CD4-positive, alpha-beta T cell treated with Interferon gamma for 1 hour (primary cell): ENCODE measurements at places on chromosomes 5 and 9.

GRCh38 chr5:3310541-3311261 is 284.9 kb upstream of the IRX1 start:
- DNase-seq, result no peak

DNA sequence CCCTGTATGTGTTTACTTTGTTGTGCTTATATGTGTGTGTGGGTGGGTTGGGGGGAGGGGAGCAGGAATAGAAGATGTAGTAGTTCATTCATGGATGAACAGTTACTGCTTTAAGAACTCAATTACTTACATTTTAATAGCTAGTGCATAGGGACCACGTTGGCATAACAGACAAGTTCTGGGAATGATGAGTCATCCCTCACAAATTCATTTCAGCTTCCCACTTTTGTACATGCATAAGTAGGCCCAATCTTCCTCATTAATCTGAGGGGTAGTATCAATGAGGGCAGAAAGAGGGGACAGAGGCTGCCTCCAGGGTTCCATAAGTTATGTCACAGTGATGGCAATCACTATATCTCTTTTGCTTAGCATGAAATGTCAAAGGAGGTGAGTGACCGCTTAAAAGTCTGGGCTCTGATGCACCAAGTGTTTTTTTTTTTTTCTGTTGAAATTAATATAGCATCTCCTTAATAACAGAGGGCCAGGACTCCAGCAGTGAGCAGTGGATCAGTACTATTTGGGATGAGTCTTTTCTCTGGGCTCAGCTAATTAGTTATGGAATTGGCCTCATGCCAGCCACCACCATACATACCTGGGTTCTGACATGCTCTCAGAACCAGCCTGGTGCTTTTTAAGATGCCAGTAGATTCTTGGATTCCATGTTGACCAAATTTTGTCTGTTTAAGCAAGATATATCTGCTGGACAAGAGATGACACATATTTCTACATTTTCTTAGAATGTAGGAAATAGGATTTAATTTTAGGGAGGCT is 37.1 kb downstream of the PRDM6 start:
- DNase-seq, result no peak

GRCh38 chr5:74631081-74631953 is 9.2 kb downstream of the ENC1 start:
- peak; percentile 47 for DNase-seq

- no peak for DNase-seq
Observed at GRCh38 chr5:104053353-104053649, 490.7 kb upstream of the NUDT12 start.

DNA sequence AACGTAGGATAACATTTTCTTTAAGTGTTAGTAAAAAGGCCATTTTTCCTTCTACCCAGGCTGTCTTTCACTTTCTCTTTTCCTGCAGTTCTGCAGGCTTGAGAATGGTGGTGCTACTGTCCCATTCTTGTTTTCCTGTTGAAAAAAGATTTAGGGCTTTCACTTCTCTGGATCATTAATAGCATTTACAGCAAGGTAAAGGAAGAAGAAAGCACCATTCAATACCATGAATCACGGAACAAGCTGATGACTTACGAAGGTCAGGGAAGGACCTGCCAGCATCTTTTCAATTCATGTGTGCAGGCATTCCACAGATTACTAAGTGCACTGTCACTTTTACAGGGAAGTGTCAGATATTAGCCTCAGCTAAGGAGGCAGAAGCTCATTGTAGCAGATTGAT is 292.8 kb downstream of the YTHDC2 start:
- no peak for DNase-seq

- peak; percentile 46 for DNase-seq
Observed at GRCh38 chr9:121557581-121558447, 58.2 kb upstream of the GGTA1 start.

GRCh38 chr5:174504266-174504726 is 220.1 kb upstream of the MSX2 start:
- DNase-seq, result no peak

GRCh38 chr5:111743988-111744387 is 13.0 kb downstream of the NREP start:
- no peak for DNase-seq

DNA sequence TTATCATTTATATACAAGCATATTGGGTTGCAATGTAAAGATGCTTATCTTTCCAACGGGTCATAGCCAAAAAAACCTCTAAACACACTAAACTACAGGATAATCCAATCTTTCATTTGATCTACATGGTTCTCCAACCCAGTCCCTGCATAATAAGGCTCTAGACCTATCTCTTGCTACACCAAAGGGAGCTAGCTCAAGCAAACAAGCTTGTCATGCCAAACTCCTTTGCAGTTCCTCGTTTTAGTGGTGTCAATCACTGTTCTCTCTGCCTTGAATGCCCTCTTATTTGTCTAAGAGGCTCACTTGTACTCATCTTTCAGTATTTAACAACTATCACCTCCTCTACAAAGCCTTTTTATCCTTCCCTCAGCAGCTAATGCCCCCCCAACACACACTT is 5.6 kb downstream of the HOMER1 start:
- no peak for DNase-seq

DNA sequence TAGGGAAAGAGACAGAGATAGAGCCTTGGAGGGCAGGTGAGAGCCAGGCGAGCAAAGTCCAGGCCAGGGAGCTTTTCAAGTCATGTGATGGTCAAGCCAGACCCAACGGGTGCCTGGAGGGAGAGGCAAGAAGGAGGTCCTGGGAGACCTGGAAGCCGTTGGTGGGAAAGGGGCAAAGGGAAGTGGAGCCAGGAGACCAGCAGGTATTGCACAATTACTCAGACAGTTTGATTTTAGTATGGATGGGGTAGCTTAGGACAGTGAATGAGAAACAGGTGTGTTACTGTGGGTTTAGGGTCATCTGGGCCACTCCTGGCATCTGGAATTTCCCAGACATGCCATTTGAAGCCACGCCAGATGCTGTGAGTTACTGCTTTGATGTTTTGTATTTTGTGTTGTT is 5.1 kb downstream of the SECISBP2 start:
- no peak for DNase-seq

GRCh38 chr5:140273401-140273877 is 29.5 kb downstream of the PFDN1 start:
- peak; percentile 32 for DNase-seq

GRCh38 chr9:137385061-137385655 is 37.8 kb downstream of the EXD3 start:
- DNase-seq, result no peak

GRCh38 chr5:52738095-52738506 is 49.6 kb upstream of the ITGA1 start:
- DNase-seq, result no peak

GRCh38 chr5:137743031-137743640 is 7.2 kb upstream of the KLHL3 start:
- DNase-seq, result peak; percentile 52

- DNase-seq, result no peak
Observed at GRCh38 chr5:174735498-174736330, 11.3 kb downstream of the MSX2 start.

DNA sequence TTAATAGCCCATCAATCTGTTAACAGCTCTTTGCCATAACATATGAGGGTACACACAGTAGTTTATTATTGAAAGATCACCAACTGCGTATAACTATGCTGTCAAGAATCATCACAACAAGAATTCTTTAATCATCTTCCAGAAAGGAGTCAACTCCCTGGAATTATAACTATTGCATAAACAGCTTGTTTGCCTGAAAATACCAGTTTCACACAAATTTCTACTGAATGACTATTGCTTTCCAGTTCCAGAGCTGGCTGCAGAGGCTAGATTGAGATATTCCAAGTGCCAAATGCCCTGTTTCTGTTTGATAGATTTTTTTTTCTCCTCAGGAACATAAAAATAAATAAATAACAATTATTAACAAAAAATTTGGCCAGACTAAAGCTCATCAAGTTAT is 444.7 kb downstream of the TLE1 start:
- no peak for DNase-seq

DNA sequence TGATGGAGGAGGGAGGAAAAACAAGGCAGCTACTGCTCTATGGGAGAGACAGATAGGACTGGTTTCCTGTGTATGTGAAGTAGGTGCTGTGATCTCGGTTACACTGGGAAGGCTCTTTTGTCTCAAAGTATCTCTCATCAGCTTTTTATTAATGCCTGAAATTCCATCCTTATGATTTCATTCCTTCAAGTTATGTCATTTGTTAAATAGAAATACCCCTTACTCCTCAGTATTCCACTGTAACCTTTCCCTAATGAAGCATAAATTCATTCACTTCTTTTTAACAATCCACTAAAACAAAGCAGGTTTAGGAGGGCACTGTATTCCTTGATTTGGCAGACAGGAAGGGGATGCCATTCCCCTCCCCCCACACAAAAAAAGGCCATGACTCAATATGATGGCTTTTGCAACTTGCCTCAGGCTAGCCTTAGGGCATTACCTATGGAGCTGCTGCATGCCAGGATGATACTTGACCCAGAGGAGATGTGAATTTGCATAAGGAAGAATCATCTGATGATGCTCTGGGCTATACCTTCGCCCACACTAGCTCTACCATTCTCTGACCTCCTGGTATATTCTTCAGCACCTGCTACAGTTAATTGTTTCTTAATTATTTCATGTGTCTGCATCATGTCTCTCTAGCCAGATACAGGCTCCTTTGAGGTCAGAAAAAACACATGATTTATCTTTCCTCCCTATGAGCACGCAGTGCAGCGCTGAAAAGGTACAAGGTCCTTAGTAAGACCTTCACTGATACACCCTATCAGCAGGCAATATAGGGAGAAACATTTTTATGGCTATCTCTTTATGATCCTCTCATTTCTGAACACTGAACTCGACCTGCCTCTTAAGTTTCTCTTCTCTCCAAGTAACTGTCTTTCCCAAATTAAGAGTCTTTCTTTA is 26.3 kb downstream of the NR3C1 start:
- DNase-seq, result no peak

DNA sequence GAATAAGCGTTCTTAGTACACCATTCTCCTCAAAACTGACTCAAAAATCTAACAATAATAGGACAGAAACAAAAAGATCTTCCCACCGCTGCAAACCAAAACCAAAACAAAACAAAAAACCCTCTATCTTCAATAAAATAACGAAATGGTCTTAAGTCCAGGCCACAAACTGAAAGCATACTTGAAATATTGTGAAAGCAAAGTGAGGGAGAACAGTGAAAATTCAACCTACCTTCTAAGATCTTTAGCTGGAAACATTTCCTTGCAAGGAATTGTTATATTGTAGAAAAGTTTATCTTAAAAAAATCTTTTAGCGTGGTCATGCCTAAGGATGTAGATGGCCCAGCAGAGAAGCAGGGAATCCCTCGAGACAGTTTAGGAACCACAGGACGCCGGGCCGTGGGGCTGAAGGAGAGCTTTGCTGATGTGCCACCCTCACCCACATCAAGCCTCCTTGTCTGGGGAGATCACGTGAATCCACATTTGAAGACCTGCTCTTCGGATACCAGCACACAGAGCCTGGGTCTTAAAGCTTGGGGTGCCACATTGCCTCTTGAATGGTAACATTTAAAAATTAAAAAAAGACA is 27.8 kb upstream of the LVRN start:
- no peak for DNase-seq

DNA sequence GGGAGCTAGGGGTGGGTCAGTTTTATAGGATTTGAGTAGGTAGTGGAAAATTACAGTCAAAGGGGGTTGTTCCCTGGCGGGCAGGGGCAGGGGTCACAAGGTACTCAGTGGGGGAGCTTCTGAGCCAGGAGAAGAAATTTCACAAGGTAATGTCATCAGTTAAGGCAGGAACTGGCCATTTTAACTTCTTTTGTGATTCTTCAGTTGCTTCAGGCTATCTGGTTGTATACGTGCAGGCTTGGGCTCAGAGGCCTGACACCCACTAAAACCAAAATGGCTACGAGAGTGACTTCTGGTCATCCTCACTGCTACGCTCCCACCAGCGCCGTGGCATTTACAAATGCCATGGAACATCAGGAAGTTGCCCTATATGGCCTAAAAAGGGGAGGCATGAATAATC is 20.7 kb upstream of the NXNL2 start:
- no peak for DNase-seq

GRCh38 chr5:72849546-72849945 is 33.1 kb downstream of the TNPO1 start:
- no peak for DNase-seq

GRCh38 chr9:133807818-133808217 is 69.7 kb upstream of the SARDH start:
- no peak for DNase-seq

- DNase-seq, result no peak
Observed at GRCh38 chr9:134863941-134864820, 16.4 kb upstream of the FCN2 start.

- peak; percentile 43 for DNase-seq
Observed at GRCh38 chr9:133199648-133200321, 9.3 kb downstream of the OBP2B start.

GRCh38 chr9:26685818-26686217 is 206.8 kb downstream of the CAAP1 start:
- DNase-seq, result no peak

DNA sequence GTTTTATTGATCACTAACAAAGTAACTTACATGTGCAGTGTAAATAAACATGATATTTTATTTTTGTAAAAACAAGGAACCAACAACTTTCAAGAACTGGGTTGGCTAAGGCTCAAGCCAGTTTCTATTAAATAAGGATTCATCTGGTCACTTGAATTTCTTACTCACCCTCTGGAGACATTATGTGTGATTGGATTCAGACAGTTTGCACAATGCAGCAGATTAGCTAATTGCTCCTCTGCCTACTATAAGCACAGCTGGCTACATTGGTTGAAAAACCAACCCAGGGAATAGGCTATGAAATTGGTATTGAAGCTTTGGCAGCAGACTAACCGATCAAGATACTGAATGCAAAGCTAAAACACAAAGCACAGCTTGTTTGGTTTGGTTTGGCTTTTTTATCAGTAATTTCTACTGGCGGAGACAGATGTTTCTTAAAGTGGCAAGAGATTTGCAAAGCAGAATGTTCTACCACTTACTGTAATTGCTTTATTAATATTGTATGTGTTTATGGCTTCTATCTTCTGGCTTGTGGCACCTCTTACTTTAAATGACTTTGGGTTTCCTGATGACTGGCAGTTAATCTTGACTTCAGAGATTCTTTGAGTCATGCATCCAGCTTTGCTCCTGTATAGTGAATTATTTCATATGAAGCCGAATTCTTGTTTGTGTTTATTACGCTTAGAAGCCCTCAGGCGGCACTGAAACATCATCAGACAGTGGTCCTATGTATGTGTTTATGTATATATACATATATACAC is 231.5 kb downstream of the MPDZ start:
- no peak for DNase-seq

GRCh38 chr5:172983542-172984243 is at the start of gene ATP6V0E1:
TSS of gene ATP6V0E1 (plus strand) at chr5:172983771. CDS start at chr5:172983861, 90 bp downstream.
- DNase-seq, result peak; percentile 91

- no peak for DNase-seq
Observed at GRCh38 chr9:9874270-9874669, 738.5 kb downstream of the PTPRD start.
